ENCODE measurements at places on chromosomes 1 and 21.

GRCh38 chr1:32684167-32684811, 18.3 kb downstream of the SYNC start:
- DNase-seq = no peak

GRCh38 chr1:97105531-97105930, 383.9 kb downstream of the PTBP2 start:
- DNase-seq = no peak

DNA sequence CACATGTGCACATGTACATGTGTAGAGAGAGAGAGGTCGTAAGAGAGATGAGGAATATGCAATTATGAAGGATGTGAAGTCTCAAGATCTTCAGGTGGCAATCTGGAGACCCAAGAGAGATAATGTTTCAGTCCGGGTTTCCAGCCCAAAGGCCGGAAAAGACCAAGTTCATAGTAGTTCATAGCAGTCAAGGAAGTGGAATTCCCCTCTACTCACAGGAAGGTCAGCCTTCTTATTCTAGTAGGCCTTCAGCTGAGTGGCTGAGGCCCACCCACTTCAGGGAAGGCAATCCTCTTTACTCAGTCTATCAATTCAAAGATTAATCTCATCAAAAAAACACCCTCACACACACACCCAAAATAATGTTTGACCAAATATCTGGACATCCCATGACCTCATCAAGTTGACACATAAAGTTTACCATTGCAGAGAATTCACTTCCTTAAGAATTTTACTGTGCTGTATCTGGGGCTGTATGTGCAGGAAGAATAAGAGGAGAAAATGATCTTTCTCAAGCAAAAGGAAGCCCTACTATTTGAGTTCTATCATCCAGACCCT, 114.6 kb downstream of the TNFSF18 start:
- DNase-seq = no peak

GRCh38 chr1:23964235-23964668, 4.6 kb downstream of the PNRC2 start:
- no peak for DNase-seq

- DNase-seq = no peak
Measured at GRCh38 chr21:20822666-20823065, 175.5 kb upstream of the NCAM2 start.

DNA sequence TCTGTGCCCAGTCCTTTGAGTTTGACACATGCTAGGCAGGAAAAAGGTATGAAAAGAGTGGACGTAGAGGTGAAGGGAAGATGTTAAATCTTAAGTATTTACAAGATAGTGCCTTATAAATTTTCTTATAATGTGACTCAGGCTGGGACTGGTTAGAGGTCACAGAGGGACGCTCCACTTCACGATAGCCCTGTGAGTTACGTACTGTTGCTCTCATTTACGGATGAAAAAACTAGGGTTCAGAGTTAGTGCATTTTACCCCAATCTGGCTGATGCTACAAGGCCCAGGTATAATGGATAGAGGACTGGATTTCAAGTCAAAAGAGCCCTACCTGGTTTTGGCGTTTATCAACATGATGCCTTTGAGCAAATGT, 1.4 kb upstream of the TUT4 start:
- DNase-seq = no peak

DNA sequence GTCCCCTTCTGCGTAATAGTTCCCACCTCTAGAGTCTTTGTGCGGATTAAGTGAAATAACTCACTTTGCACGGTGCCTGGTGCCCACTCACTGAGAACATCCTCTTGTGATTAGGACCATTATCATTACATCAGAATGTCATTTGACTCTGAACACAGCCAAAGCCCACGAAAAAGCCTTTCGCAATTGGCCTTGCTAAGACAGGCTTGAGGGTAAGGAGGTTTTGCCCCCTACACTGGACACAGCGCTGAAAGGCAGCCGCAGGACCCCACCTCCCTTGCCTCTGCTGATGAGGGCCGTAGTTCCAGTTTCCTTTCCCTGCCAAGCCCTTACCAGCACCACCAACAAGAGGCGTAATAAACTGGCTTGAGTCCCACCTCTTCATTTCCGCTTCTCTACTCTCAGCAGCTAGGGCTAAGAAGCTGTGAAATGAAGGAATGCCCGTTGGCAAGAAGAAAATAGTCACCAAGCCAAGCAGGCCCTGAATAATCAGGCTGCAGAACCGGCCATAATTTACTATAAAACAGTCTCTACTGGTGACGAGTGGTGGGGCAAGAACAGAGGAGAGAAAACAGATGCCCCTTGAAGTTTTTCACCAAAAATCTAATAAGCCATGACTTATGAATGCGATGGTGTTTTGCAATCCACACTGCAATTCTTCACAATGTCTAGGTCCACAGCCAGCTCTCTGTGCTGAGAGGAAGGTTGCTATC, 53.1 kb downstream of the SH3GLB1 start:
- no peak for DNase-seq

DNA sequence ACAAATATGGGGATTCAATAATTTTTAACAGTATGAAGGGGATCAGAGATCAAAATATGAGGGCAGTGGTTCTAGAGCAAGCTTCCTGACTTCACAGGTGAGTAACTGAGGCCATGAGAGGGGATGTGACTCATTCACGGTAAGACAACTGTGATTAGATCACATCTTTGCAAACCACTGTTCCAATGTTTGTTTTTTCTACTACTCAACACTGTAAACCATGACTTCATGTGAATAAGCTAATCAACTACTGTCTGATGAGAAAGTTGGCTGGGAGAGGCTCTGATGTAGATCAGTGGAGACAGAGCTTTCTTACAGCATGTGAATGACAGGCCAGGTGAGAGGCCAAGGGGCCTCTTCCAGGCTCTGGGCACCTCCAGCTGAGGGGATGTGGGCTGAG, 84.7 kb downstream of the BRINP2 start:
- peak; percentile 96 for DNase-seq

DNA sequence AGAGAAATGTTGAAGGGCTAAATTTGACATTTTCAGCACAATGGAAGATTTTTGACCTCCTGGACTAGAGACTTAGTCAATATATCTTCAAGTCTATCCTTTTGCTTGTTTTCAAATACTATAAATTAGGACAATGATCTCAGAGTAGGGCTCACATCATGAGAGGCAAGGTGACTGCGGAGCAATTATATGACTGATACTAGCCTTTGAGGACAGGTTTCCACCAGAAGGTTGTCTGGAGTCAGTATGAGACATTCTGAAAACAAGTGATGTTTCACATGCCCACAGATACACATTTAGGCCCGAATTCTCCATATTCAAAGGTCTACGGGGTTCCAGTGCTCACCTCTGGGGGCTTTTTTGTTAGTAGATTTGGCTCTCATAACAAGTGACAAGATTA, 142.3 kb upstream of the SAMSN1 start:
- no peak for DNase-seq

GRCh38 chr1:229410692-229411433, 23.0 kb downstream of the ACTA1 start:
- peak; percentile 89 for DNase-seq

GRCh38 chr21:26351661-26352060, 181.1 kb upstream of the APP start:
- no peak for DNase-seq

DNA sequence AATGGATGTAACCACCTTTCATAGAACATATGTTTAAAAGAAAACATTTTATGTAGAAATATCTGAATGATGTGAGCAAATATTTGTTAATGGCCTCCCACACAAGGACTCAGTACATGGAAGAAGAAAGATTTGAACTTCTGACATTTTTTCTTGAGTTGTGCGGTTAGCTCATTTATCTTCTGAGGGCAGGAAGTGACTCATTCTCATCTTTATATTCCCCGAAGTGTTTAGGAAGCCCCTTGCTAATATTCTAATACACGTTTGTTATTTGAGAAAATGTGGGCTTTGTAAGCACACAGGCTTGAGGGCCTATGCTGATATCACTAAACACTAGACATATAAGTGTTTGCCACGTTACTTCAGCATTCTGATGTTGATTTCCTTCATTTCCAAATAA, 392.5 kb upstream of the PTBP2 start:
- no peak for DNase-seq

- peak; percentile 17 for DNase-seq
Measured at GRCh38 chr1:219659684-219660083, 46.8 kb upstream of the ZC3H11B start.

DNA sequence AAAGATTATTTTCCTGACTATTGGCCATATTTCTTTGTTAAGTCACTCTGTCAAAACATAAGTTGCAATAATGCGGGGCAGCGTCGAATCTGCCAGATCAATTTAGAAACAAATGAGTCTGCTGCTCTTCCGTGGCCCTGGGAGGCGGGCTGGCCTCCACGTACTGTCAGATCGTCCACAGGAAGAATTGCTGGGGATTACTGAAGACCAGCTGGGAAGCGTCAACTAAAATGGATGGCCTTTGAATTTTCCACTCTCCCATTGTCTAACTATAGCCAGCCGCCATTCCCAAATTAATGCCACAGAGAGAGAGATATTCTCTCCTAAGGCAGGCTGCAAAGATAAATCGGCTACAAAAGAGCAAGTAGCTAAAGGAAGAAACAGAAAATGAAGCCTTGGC, 560.2 kb downstream of the SMYD3 start:
- DNase-seq = no peak

- no peak for DNase-seq
Measured at GRCh38 chr1:53049574-53049967, 12.4 kb upstream of the PODN start.

DNA sequence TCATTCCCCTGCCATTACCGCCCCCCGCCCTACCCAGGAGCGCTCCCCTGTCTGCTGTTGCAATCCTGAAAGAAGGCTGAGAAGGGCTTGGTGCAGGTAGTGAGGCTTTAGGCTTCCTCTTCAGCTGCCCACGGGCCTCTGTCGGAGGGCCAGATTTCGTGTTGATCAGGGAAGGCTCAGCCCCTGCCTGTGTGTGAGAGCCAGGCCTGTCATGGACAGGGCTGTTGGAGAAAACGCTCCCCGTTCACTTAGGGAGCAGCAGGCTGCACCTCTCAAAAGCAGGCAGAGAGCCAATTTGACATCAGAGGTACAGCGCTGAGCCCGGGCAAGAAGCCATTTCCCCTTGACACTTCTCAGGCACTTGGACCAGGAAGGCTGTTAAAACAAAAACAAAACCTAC, 19.0 kb downstream of the TEX35 start:
- no peak for DNase-seq

GRCh38 chr1:226708342-226708780, 30.7 kb downstream of the ITPKB start:
- no peak for DNase-seq

- DNase-seq = no peak
Measured at GRCh38 chr1:79472067-79472656, 465.6 kb upstream of the ADGRL4 start.

DNA sequence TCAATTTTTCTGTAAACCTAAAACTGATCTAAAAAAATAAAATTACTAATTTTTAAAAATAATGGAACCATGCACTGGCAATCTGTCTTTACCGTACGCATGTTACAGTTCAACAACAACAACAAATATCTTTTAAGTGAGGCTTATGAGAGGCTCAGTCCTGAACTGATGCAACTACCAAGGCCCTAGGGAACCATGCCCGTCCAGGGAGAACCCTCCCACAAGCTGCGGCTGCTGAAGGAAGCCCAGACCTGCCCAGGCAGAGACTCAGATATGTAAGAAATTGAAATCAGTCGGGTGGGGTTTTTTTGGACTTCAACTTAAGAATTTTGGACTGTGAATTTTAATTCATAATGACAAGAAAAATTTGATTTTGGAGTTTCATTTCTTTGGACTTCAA, 91.1 kb downstream of the NPHP4 start:
- DNase-seq = no peak

DNA sequence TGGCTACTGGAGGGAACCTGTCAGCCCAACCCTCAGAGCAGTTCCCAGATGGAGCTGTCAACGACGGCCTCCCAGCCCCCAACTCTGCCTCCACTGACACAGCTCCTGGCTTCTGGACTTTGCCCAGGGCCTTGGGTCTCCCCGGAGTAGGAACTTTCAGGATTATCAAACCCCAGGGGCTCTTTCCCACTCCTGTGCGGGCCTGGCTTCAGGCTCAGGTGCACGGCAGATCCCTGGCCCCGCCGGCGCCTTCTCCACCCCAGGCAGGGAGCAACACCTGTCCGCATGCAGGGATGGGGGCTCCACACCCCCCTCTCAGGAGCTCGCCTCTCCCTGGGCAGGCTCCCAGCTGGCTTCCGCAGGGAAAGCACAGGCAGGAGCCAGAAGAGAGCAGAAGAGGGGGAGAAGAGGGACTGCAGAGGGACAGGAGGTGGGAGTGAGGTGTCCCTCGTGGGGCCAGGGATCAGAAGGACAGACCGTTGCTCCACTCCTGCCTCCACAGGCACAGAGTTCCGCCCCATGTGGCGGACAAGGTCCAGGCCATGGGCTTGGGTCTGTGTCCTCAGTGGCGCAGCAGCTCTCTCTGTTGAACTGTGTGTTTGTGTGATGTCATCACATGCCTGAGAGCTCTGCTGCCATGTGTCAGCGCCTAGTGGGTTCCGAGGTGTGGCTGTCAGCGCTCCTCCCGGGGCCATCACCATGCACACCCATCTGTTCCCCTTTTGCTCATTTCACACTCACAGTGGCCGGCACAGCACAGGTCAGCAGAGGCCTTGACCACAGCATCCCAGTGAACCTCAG, 107.7 kb downstream of the PDE9A start:
- no peak for DNase-seq

DNA sequence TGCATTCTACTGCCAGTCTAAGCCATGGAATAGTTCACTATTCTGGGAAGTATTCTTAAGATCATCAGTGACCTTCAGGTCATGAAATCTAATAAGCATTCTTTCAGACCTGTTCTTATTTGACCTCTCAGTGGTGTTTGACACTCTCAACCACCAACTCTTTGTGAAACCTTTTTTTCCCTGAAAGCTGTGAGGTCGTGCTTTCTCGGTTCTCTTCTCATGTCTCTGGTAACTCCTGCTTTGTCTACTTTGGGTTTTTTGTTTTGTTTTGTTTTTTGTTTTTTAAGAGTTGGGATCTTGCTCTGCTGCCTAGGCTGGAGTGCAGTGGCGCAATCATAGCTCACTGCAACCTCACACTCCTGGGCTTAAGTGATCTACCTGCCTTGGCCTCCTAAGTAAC, 56.3 kb downstream of the POU2F1 start:
- no peak for DNase-seq

DNA sequence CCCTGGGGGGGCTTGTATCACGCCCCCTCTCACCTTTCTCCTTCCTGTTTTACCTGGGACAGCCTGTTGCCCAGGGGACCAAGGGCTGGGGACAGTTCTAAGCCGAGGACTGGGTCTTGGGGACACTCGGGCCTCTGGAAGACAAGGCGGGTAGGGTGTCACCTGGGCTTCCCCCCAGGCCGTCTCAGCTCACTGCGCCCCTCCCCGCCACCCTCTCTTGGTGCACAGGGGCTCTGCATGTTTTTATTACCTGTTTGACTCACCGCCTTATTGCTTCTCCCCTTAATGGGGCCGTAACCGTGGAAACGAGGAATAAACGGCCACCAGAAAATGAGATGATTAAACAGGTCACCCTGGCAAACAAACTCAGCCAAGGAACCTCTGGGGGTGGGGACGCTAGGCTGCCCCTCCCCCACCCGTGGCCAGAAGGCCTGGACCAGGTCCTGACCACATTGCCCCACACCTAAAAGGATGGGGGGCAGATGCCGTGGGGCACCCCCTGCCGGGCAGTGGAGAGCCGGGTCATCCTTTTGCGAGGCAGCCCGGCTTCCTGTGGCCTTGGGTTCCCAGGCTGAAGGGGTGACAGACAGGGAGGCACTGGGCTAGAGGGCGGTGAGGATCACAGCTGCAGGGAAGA, 109.9 kb downstream of the CASZ1 start:
- peak; percentile 44 for DNase-seq
